ENCODE measurements at places on chromosomes 11 and 22. TPM values are rescaled to one million over a fixed set of nuclear protein-coding genes. Genes with fewer than 3 reads are reported as not detected.

Gene NXPE4
- total RNA-seq, result not detected

Gene HIPK3
- total RNA-seq, result 34.0 TPM

Gene HEPHL1
- total RNA-seq, result not detected

Gene ANKK1
- 0.79 TPM for total RNA-seq

Gene ROM1
- total RNA-seq, result 6.7 TPM

DNA sequence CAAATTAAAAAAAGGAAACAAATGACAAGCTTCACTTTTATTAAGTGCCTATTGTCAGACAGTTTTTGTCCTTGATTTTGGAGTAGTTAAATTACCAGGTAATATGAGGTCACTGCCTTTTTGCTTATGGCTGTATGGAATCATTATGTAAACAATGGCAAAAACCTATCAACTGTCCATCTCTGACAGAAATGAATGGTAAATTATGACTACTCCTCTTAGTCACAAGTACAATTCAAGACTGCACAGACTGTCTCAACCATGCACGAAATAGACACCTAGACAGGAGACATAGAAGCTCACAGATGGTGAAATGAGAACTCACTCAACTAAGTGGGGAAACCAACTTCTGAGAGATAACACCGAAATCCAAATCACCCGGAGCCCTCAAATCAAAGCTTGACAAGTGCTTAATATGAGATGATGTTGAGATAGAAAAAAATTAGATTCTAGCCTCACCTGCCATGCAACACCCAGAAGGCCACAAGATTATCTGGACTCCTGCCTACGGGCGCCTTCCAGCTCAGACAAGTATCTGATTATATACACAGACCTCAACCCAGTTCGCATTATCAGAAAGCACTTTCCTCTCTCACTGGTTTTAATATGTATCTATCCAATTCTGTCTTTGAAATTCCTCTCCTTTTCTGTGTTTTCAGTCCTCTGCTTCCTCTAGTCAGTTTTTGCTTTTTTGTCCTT lies 199.3 kb downstream of the CADM1 start:
- H3K27ac ChIP-seq, result no peak overlapping the region
- H3K4me1 ChIP-seq, result no peaks in the 10 kb centered on the region
- no peak overlapping the region for H3K4me3 ChIP-seq
- H3K27me3 ChIP-seq, result peaks cover 5% of the 10 kb centered on the region

- no peaks in the 10 kb centered on the region for H3K4me1 ChIP-seq
- no peak for DNase-seq
- H3K36me3 ChIP-seq, result no peaks in the 10 kb centered on the region
Observed at GRCh38 chr11:95968585-95968984, 44.7 kb upstream of the MTMR2 start.

DNA sequence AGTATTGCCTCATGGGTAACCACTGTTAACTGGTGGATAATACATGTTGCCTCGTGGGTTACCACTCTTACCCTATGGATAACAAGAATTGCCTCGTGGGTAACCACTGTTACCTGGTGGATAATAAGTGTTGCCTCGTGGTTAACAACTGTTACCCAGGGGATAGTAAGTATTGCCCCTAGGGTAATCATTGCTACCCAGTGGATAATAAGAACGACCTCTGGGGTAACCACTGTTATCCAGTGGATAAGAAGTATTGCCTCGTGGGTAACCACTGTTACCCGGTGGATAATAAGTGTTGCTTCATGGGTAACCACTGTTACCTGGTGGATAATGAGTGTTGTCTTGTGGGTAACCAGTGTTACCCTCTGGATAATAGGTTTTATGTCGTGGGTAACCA lies 28.1 kb upstream of the NXPE4 start:
- H3K4me1 ChIP-seq, result no peaks in the 10 kb centered on the region
- no peak overlapping the region for H3K4me3 ChIP-seq
- H3K27ac ChIP-seq, result no peak overlapping the region
- no peaks in the 10 kb centered on the region for H3K36me3 ChIP-seq

DNA sequence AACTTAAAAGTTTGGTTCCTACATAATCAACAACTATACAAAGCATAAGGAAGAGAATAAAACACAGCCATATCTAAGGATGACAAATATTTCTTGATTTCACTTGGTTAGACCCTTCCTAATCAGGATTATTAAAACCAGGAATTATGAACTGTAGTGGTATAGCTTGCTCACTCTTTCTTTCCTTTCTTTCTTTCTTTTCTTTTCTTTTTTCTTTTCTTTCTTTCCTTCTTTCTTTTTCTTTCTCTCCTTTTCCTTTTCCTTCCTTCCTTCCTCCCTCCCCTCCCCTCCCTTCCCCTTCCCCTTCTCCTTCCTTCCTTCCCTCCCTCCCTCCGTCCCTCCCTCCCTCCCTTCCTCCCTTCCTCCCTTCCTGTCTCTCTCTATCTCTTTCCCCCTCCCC lies 78.0 kb downstream of the HORMAD2 start:
- DNase-seq, result no peak
- no peaks in the 10 kb centered on the region for H3K36me3 ChIP-seq
- H3K27me3 ChIP-seq, result no peaks in the 10 kb centered on the region
- peak overlapping the region; percentile 78 for H3K27ac ChIP-seq

GRCh38 chr11:102253020-102253715 lies 64.1 kb upstream of the BIRC3 start:
- no peaks in the 10 kb centered on the region for H3K4me1 ChIP-seq
- no peaks in the 10 kb centered on the region for H3K27me3 ChIP-seq
- no peaks in the 10 kb centered on the region for H3K36me3 ChIP-seq

- H3K36me3 ChIP-seq, result peaks cover 2% of the 10 kb centered on the region
- H3K4me3 ChIP-seq, result peak overlapping the region; percentile 57
- DNase-seq, result no peak
- H3K27me3 ChIP-seq, result peaks cover 83% of the 10 kb centered on the region
Observed at GRCh38 chr11:12827929-12828812, 153.9 kb downstream of the TEAD1 start.

DNA sequence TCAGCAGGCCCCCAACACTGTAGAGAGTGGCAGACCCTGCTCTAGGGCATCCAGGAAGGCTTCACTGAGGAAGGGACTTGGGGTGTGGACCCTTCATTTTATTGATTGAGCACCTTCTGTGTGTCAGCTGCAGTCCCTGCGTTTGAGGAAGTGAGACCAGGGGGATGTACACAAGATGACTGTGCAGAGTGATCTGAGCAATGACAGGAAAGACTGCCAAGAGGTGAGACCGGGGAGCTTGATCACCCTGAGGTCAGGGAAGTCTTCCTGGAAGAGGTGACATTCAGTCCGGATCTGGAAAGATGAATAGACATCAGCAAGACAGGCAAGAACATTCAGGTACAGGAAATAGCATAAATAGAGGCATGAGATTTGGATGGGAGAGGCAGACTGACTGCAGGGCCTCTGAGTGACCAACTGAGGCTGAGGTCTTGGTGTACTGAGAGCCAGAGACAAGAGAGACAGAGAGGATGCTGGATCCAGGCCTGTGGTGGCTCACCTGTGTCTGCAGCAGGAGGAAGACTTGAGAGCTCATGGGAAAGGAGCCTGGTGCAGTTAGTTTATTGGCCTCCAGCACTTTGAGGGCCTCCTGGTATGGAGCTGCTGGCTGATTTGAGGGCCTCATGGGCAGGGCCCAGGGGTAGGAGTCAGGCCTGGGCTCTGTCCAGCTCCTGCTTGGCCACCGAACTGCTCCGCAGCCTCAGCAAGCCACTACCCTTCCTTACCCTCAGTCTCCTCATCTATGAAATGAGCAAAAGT lies 5.2 kb downstream of the DGAT2 start:
- H3K27me3 ChIP-seq, result peaks cover 25% of the 10 kb centered on the region
- peak overlapping the region; percentile 10 for H3K27ac ChIP-seq

DNA sequence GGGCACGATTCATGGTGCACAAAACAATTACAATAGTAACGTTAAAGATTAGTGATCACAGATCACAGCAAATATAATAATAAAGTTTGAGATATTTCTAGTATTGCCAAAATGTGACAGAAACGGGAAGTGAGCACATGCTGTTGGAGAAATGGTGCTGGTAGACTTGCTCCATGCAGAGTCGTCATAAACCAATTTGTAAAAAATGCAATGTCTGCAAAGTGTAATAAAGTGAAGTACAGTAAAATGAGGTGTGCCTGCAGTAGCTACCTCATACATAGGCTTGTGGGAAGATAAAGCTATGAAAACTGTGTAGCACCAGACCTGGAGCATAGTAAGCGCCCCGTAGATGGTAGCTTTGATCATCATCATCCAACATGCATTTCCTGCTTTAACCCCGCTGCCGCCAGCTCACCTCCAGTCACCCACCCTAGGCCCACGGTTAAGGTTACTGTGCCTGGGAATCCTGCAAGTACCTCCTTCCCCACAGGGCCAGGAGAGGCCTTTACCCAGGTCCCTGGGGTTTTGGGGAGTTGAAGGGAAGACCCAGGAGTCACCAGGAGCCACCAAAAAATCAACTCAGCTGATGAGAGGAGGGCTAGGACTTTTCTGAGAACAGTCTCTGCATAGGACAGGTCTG lies 59.2 kb downstream of the MYO7A start:
- no peak for DNase-seq
- no peak overlapping the region for H3K4me3 ChIP-seq
- H3K27me3 ChIP-seq, result no peaks in the 10 kb centered on the region
- no peak overlapping the region for H3K27ac ChIP-seq

DNA sequence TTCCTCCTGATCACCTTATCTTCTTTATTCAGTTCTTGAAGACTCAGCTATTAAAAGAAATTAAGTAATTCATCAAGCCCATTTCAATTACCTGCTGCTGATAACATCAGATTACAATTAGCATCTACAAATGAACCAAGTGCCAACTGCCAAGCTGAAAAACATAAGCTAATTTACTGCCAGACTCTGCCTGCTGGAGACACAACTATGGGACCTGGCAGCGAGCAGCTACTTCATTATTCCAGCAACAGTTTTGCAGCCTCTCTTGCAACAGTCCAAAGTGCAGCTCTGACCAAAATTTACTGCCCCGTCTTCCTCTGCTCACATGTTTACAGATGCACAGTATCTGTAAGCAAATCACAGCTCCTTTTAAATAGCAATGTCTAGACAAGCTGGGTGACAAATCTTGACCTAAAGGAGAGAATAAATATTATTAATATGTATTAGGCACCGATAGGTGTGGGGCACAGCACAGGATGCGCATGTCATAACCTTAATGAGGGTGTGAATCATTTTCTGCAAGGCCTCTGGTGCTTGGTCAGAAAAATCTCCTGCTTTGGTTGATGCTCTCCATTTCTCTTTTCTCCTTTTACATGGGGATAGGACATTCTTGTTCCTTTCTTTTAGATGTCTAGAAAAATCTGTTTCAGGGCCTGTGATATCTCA lies 232.2 kb upstream of the PITPNB start:
- no peaks in the 10 kb centered on the region for H3K36me3 ChIP-seq
- no peaks in the 10 kb centered on the region for H3K4me1 ChIP-seq
- H3K4me3 ChIP-seq, result no peak overlapping the region

- H3K4me3 ChIP-seq, result no peak within 1 kb of the TSS
- H3K27me3 ChIP-seq, result no peaks in the 10 kb centered on the region
- H3K36me3 ChIP-seq, result no peaks in the 10 kb centered on the region
- DNase-seq, result no peak
Observed at GRCh38 chr11:62689421-62690183, at the start of gene LRRN4CL. Gene LRRN4CL (minus strand): TSS chr11:62689530. CDS start chr11:62688508, 1,022 bp downstream.

GRCh38 chr11:118491041-118491440 lies 36.2 kb upstream of the TTC36 start:
- H3K27me3 ChIP-seq, result no peaks in the 10 kb centered on the region
- H3K27ac ChIP-seq, result peak overlapping the region; percentile 98
- peaks cover 5% of the 10 kb centered on the region for H3K36me3 ChIP-seq
- H3K4me1 ChIP-seq, result peaks cover 19% of the 10 kb centered on the region
- H3K4me3 ChIP-seq, result peak overlapping the region; percentile 70
- DNase-seq, result peak; percentile 3

GRCh38 chr11:73219396-73220285 lies 1.6 kb downstream of the P2RY2 start:
- no peak for DNase-seq
- no peaks in the 10 kb centered on the region for H3K36me3 ChIP-seq
- peak overlapping the region; percentile 68 for H3K4me3 ChIP-seq

DNA sequence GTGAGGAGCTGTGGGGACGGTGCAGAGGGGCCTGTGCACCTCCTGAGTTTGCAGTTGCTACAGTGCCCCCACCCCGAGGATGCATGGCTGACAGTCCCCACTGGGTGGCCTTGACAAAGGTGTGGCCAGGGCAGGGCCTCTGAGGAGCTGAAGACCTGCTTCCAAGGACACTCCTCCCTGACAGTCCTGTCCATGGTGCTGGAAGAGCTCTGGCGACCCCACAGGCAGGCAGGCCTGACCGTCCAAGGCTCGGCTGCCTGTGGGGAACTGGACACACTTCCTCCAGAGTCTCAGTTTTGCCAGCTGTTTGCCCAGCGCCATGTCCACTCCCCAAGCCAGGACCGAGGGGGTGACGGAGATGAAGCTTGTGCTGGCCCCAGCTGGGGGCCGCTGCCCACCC lies 32.7 kb downstream of the BRSK2 start:
- H3K4me1 ChIP-seq, result no peaks in the 10 kb centered on the region
- DNase-seq, result no peak
- H3K36me3 ChIP-seq, result peaks cover 7% of the 10 kb centered on the region
- no peak overlapping the region for H3K27ac ChIP-seq
- H3K27me3 ChIP-seq, result no peaks in the 10 kb centered on the region

DNA sequence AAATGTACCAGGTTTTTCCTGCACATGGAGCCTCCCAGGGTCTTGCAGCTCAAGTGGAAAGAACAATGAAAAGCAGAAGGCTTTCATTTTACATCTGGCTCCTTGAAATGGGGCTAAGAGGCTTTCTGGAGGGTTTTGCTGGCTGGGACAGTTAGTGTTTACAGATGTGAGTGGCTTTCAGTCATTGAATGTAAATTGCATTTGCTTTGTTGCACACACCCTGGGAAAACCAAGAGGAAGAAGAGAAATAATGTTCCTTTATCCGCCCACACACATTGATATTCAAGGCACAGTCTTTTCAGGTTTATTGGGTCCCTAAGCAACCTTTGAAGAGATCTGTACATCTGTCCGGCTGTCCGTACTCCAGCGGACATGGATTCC lies 144.5 kb downstream of the SPON1 start:
- H3K36me3 ChIP-seq, result no peaks in the 10 kb centered on the region
- H3K4me1 ChIP-seq, result peaks cover 11% of the 10 kb centered on the region
- H3K27ac ChIP-seq, result no peak overlapping the region
- DNase-seq, result no peak
- no peaks in the 10 kb centered on the region for H3K27me3 ChIP-seq

DNA sequence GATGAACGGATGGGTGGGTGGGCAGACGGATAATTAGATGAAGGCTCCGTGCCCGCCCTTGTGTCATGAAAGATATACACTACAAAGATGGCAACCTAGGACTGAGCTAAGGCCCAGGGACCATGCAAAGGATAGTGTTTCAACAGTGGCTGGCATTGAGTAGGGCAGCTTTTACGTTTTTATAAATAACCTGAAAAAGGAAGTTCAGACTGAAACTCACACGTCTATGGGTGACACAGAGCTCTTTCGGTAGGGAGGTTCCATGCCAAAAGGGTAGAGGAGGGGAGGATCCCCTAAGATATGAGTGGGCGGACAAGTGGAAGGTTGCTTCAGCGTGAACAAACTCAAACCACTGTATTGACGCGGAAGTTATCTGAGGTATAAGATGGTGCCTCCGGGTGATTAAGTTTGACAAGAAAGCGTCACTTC lies 90.5 kb downstream of the UBASH3B start:
- peaks cover 14% of the 10 kb centered on the region for H3K4me1 ChIP-seq
- no peaks in the 10 kb centered on the region for H3K36me3 ChIP-seq
- peak overlapping the region; percentile 93 for H3K27ac ChIP-seq
- H3K27me3 ChIP-seq, result peaks cover 33% of the 10 kb centered on the region
- H3K4me3 ChIP-seq, result peak overlapping the region; percentile 68
- peak; percentile 85 for DNase-seq

Measured in activated T-cell treated with anti-CD3 and anti-CD28 coated beads, Interleukin-2, amount 50 U/mL, for 72 hours (primary cell).